NCI-H2171 treated with DMSO at 0.1 percent for 48 hours (cell line): ENCODE measurements at places on chromosomes 7 and 10.

- no peak for DNase-seq
These were observed 25.1 kb downstream of the MRPS24 start for GRCh38 chr7:43844257-43844656.

- DNase-seq, result no peak
These were observed 92.2 kb downstream of the AVL9 start for GRCh38 chr7:32587411-32587948.

GRCh38 chr7:142337054-142338001, 79.5 kb upstream of the PRSS58 start:
- DNase-seq, result no peak

- DNase-seq, result no peak
These were observed 222.6 kb downstream of the HTR7 start for GRCh38 chr10:90635111-90635765.

DNA sequence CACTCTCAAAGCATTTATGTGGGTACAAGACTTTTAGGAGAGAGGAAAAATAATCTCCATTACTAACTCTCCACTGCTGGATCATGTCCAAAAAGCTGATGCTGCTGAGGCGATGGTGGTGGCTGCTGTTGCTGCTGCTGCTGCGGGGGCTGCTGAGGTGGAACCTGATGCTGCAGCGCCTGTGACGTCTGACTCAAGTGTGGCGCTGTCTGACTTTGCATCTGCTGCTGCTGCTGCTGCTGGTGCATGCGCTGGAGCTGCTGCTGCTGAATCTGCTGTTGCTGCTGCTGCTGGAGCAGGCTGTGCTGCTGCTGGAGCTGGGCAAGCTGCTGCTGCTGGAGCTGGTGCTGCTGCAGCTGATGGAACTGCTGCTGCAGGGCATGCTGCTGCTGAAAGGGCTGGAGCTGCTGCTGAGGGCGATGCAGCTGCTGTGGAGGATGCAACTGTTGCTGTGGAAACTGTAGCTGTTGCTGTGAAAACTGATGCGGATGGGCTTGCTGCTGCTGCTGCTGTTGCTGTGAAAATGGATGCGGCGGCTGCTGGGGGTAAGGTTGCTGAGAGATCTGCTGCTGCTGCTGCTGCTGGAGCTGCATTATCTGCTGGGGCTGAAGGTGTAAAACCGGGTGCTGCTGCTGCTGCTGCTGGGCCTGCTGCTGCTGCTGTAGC, 34.5 kb downstream of the PAXIP1 start:
- peak; percentile 13 for DNase-seq

GRCh38 chr7:111172564-111173257, 81.8 kb downstream of the LRRN3 start:
- DNase-seq, result no peak
